ENCODE measurements at places on chromosomes 3 and 15. TPM values are rescaled to one million over a fixed set of nuclear protein-coding genes. Genes with fewer than 3 reads are reported as not detected.

The ARPP21 gene
- not detected for total RNA-seq

The PRR23A gene
- total RNA-seq: not detected

- no peak for DNase-seq
Observed at GRCh38 chr15:77013776-77014131, 18.8 kb downstream of the PSTPIP1 start.

The PLA2G4E gene
- not detected for total RNA-seq

DNA sequence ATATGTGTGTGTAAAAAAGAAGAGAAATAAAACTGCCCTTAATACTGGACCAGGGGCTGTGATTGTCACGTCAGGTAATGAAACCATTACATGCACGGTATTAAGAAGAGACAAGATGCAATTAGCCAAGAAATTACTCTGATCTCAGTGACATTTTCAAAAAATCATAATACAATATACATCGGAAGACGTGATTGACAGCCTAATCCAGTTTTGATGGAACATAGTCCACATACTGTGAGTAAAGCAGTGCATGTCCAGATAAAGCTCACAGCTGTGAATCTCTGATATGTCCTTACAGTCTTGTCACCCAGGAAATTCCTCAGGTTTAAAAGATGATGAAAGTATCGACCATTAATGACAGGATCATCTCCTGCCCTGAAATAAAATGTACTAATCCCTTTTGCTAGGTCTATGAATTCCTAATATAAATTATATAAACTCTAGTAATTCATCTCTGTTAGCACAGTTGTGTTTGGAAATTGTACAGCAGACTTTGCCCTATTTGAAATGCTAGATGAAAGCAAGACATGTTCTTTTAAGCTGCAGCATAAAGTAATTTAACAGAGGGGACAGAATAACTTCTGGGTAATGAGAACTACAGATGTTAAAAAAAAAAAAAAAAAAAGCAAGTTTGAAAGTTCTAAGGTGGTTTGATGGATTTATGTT is 119.5 kb upstream of the TMCO5A start:
- no peak for DNase-seq

The HTR3C gene
- total RNA-seq: not detected

DNA sequence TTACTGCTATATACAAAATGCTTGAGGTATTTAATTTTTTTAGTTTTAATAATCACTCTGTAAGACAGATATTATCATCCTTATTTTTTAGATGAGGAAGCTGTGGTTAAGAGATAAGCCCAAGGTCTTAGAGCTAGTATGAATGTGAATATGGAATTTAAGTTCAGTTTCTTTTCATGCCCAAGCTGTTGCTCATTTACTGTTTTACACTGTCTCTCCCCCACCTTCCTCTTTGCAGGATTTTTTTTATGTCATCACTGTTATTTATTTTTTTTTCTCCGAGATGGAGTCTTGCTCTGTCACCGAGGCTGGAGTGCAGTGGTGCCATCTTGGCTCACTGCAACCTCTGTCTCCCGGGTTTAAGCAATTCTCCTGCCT is 22.5 kb downstream of the MAP2K5 start:
- no peak for DNase-seq

- no peak for DNase-seq
Observed at GRCh38 chr3:128679338-128679737, 28.7 kb upstream of the RPN1 start.

The AQP9 gene
- 10.0 TPM for total RNA-seq

- DNase-seq: no peak
Observed at GRCh38 chr3:62139957-62140356, 233.4 kb downstream of the FEZF2 start.

DNA sequence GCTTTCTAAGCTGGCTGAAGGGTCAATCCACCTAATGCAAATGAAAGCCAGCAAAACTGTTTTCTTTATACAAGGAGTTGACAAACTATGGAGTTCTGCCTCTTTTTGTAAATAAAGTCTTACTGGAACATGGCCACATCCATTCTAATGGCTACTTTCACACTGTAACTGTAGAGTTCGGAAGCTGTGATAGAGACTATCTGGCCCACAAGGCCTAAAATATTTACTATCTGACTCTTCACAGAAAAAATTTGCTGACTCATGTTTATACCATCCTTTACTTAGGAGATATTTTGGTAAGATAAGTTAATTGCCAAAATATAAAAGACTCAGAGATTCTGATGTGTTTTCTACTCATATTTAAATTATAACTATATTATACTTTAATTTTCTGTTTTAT is 93.7 kb upstream of the GK5 start:
- no peak for DNase-seq

- no peak for DNase-seq
Observed at GRCh38 chr3:27345959-27346865, 23.0 kb downstream of the NEK10 start.

The GHSR gene
- total RNA-seq: not detected

The NEO1 gene
- total RNA-seq: 51.4 TPM

The THPO gene
- total RNA-seq: 1.1 TPM

The IL20RB gene
- total RNA-seq: 1.6 TPM

DNA sequence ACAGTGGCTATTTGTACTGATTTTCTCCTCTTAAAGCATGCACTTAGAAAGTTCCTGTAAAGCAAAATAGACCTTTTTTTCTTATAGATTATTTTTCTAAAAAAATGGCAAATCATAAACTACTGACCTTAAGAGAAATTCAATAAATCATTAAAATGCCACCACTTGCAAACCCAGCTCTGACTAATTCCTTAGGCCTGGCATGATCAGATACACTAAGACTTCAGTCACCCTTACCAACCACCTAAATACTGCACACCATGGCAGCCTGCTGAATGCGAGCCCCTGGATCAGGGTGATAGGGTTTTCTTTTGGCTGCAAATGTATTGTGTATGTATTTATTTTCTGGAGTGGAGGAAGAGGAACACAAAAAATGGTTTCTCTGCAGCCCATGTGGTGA is 370.6 kb upstream of the TBL1XR1 start:
- no peak for DNase-seq

The MON1A gene
- total RNA-seq: 23.4 TPM

GRCh38 chr15:76335307-76336253 is 993 bp upstream of the ISL2 start:
- no peak for DNase-seq

The IL17RE gene
- 11.9 TPM for total RNA-seq

The SKOR1 gene
- total RNA-seq: 3.5 TPM

The CHL1 gene
- 7.5 TPM for total RNA-seq

The GADL1 gene
- 1.1 TPM for total RNA-seq

Data from thoracic aorta (tissue), 2 donors.